ENCODE measurements at places on chromosomes 11 and 22.

DNA sequence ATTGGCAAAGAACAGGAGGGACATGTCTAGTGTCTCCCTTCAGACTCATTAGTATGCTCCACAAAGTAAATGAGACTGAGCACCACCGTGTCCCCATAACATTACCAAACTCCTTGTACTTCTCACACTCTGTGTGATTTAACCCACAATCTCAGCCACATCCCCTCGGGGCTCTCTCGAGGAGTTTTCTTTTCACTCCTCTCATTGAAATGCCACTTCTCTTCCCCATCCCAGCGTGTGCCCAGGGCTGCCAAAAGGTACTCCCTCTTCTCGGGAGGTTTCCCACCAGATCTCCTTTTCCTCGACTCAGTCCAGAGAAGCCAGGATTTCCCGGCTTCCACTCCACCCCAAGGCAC lies 1.1 kb downstream of the RBFOX2 start:
- DNase-seq, result no peak

DNA sequence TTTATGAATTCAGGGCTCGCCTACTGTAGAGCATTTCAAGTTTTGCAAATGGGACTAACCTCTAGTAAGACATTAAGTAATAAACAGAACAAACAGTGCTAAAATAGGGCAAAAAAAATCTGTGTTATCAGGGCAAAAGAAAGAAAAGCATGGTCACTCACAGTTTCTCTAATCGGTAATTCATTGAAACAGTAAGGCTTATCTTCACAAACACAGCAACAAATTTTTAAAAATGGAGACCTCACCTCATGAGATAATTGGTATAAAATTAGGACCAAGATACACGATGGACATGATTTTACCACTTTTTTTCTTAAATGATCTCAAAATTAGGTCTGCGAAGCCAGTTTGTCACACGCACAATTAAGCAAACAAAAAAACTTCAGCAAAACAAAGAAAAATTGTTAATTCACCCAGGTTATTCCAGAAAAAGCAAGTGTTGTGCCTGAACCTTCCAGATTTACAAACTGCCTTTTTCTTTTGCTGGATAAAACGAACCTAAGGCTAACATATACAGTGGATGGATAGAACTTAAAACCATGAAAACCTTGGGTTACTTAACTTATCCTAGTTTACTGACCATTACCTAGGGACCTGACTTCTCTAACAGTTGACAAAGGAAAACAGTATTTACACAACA lies 1.4 kb downstream of the TMEM123 start:
- no peak for DNase-seq

DNA sequence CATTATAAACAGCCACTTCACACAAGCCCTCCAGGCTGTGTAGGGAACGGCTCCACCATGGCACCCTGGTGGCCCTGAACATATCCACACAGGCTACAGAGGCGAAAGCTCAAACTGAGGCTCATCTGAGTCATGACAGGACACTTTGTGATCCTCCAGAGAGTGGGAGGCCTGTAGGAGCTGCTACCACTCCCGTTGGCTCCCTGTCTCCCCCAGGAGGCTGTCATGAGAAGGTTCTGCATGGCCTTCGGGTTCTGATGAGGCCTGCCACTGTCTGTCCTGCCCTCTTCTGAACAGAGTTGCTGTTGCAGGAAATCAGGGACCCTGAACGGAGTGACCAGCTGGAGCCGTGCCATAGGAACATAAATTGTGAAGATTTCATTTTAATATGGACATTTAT lies 23.8 kb upstream of the ALDH3B2 start:
- DNase-seq, result no peak

DNA sequence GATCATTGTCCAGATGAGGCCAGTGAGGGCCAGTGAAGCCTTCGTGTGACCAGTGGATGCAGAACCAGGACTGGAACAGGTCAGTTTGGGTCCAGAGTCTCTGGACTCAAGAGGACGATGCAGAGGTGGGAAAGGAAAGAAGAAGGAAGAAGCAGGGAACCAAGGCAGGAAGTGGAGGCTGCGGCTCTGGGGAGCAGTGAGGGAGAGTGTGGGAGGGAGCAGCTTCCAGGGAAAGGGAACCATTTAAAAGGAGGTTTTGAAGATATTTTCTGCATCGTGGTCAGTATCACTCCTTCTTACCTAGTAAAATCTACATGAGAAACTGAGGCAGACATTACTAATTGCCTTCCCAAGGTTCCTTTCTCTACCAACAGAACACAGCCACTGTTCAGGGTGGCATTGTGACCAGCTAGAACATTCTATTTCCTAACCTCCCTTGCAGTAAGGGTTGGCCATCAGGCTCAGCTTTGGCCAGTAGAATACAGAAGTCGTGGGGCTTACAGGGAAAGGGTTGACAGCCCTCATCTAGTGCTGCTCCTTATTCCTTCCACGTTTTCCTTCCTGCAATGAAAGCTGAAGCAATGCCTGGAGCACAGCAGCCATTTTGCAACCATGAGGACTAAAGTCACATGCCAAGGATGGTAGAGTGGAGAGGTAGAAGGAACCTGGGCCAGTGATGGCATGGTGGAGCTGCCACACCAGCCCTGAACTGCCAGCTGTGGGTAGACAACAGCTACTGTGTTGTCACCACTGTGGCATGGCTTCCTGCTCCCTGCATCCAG lies 29.1 kb upstream of the LINC01488 start:
- no peak for DNase-seq

DNA sequence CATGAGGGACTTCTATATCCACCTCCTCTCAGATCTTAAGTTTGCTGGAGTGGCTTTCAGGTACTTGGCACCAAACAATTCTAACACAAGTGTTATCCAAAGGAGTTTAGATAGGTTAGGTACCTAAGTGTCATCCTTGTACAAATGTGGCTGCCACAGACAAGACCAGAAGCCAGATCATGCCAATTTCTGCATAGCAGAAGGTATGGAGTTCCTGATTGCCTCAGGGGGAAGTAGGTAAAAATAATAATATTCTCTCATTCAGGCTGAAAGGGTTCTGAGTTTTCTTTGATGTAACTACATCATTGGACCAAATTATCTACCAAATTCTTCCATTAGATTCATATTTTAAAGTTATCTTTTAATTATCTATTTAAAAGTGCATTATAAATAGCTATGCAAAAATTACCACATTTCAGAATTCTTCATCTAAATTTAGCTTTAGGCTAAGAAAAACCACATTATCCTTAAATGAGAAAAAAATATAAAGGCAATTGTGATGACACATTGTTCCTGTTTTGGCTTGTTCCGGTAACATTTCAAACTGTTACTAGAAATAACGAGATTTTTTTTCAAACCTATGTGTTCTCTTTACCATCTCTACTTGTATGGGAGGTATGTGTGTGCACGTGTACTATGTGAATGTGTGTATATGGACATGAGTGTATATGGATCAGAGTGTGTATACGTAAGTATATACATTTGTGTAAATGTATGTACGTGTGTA lies 66.2 kb upstream of the POU2AF2 start:
- no peak for DNase-seq

DNA sequence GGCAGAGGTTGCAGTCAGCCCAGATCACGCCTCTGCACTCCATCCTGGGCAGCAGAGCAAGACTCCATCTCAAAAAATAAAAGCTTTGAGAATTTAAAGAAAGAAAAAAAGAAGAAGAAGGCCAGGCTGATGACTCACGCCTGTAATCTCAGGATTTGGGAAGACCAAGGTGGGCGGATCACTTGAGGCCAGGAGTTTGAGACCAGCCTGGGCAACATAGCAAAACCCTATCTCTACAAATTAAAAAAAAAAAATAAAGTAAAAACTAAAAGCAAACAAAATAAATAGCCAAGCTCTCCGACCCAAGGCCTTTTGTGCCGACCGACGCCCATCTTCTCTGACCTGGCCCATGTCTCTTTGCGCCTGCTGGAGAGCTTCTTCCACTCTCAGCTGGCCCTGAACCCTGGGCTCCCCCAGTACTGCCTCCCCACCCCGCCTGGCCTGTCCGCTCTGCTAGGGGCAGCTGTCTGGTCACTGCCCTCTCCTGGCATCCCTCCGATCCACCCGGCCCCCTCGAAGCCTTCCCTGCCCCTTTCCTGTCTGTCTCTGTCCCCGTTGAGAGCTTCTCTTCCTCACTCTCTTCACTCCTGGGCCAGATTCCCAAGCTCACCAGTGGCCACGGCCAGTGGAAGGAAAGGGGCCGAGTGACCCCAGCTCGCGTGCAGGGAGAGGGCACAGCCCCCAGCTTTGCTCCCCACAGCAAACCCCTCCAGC lies 4.8 kb upstream of the LSP1 start:
- DNase-seq, result no peak

GRCh38 chr11:27285761-27286160 lies 77.3 kb downstream of the CCDC34 start:
- DNase-seq, result no peak
